Left ventricle myocardium superior (tissue), 1 donor: ENCODE measurements at places on chromosomes 7 and 10.
A peak's percentile ranks its signal among the peaks of the same experiment; 100 is the strongest.

DNA sequence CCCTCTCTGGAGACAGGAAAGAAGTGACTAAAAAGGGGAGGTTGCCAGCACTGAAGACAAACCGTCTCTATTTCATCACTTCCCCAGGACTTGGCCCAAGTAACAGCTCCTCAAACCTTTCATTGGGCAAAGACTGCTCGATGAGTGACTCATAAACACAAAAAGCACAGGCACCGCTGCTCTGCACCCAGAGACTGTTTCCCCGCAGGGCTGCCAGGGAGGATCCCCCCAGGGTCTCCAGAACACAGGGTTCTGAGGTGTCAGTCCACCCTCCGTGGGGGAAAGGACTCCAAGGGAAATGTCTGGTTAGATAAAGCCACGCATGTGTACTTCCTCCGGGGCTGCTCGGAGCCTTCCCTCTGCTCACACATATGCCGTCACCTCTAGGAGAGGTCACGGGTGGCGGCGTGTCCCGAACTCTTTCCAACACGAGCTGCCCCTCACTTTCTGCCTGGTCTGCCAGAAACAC, 59.9 kb downstream of the INSIG1 start:
- DNase-seq: no peak

DNA sequence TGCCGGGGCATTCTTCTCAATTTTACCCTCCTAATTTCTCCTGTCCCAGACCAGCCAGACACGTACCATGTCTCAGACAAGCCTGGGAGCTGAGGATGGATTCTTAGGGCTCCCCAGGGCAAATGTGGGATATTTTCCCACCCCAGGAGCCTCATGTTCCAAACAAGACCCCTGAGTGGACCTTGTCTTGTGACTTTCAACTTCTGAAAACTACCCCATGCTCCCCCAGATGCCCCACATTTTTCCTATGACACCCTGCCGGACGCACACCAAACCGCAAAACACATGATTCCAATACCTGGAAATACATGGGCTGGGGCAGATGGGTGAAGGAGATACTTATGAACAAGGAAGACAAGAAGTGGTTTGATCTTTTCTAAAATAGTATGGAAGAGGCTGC, 874 bp downstream of the GIMAP5 start:
- no peak for DNase-seq

GRCh38 chr10:35409094-35409582, 72.8 kb downstream of the CCNY start:
- DNase-seq: peak; percentile 37

DNA sequence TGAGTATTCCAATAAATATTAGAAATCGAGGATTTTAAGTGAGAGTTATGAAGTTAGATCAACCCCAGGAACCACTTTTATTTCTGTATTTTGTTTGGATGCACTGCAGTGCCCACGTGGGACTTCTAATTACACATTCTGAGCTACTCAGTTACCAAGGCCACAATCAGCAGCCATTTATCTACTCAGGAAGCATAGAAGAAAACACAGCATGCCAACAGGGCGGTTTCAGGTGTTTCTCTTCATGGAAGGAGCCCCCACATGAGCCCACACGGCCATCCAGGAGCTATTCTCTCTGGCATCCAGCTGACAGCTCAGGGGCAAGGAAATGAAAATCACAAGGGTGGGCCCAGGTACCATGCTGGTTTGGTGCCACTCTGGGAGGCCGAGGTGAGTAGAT, 266.5 kb upstream of the MKLN1 start:
- no peak for DNase-seq

- no peak for DNase-seq
Observed at GRCh38 chr7:30436046-30436445, 42.5 kb downstream of the NOD1 start.

DNA sequence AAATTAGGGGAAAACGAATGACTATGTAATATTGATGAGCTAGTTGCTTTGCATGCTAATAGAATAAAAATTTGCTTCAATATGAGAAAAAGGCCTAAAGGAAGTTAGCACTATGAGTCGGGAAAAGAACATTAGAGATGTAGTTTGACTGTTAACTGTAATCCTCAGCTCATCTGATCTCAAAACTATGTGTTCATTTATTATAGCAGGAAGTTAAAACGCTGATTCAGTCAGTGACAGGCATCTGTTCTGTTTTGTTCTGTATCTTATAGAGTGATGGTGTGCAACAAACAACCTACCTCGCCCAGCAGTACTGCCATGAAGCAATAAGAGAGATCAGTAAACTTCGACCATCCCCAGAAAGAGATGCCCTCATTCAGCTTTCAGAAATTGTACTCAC, 48.6 kb downstream of the PDSS1 start:
- no peak for DNase-seq

- no peak for DNase-seq
Observed at GRCh38 chr7:140915935-140916555, 8.7 kb downstream of the BRAF start.

GRCh38 chr7:43565786-43566185, 17.1 kb upstream of the STK17A start:
- no peak for DNase-seq

GRCh38 chr10:71077143-71077581, 135.2 kb upstream of the UNC5B start:
- peak; percentile 38 for DNase-seq
